ENCODE measurements at places on chromosomes 11 and 22.

DNA sequence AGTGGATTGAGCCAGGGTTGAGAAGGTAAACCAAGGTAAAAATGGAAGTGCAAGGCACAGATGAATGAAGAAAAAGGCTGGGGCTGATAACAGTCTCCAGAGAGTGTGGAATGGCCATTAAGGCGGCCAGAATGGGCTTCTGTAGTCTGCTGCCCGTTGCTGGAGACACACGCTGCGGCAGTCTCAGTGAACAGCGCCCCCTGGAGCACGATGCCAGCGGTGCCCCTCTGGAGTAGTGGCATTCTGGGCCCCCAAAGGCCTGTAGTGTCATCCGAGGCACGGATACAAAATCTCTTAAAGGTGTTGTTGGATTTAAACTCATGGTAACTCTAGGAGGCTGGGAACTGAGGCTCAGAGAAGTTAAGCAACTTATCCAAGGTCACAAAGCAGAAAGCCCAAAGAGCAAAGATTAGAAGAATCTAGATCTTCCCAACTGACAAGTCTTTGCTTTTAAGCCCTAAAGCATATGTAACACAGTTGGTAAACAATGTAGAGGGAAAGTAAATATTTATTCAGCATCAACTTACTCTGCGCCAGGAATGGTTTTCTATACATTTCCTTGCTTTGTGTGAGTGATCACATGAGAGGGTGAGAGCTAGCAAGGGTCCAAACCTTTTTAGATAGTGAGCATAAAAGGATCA, 18.2 kb downstream of the KCNJ1 start:
- DNase-seq, result peak; percentile 72

DNA sequence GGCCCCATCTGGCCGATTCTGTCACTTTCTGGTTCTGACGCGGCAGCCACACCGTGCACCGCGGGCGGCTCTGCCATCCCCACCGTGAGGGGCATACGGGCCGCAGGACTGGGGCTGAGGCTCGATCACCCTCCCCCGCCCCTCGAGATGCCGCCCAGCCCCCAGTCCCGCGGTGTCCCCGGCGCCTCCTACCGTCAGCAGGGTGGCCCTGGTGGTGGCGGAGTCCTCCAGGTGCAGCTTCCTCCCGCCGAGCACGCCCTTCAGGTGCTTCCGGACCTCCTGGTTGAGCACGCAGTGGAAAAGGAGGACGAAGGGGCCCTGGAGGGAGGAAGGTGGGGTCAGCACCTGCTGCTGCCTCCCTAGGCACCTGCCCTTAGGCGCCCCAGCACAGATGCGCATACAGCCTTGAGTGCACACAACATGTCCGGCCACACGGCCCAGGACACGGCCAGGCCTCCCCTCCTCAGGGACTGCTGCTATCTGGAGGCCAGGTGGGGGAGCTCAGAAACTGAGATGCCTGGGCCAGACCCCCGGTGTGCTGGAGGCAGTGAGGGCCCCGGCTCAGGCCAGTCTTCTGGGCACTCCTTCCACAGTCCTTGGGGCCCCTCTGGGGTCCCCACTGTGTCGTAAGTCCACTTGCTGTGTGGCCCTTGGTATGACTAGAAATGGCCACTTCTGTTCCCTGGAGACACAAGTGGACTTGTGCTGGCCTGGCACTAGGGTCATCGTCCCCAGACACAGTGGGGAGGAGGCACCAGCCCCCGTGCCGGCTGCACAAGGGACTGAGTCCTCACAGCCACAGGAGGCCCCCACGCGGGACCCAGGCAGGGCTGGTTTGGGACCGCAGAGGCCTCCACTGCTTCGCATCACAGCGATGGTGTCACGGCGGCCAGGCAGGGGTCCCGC, 31.5 kb downstream of the TRMU start:
- DNase-seq, result no peak

DNA sequence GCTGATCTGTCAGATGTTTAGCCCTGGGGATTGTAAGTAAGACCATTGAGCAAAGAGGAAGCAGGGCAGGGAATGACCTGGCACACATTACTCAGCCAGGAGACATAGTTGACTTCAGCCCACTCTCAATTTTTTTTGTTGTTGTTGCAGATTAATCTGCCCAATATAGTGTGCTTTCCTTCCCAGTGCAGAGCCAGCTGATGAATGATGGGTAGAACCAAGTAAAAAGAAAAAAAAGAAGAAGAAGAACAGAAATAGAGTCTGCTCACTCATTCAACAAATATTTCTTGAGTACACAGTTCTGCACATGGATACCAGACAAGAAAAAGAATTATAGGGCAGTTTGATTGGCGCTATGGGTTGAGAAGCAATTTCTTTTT, 292.7 kb downstream of the ETS1 start:
- DNase-seq, result no peak

- no peak for DNase-seq
Measured at GRCh38 chr11:69437001-69437875, 44.2 kb upstream of the LINC01488 start.

GRCh38 chr11:120235024-120235628, 4.8 kb upstream of the POU2F3 start:
- DNase-seq, result peak; percentile 80

- DNase-seq, result peak; percentile 72
Measured at GRCh38 chr22:44625981-44626687, 75.9 kb upstream of the PRR5 start.

GRCh38 chr11:17651061-17651460, 68.3 kb upstream of the MYOD1 start:
- DNase-seq, result no peak

GRCh38 chr22:49334976-49335375, 492.7 kb downstream of the BRD1 start:
- DNase-seq, result no peak

- peak; percentile 9 for DNase-seq
Measured at GRCh38 chr11:56932572-56933220, 56.0 kb upstream of the OR5AK2 start.

Data from OCI-M1 (cell line).